Hepatocyte (in vitro differentiated cells): ENCODE measurements at places on chromosomes 13 and 19.

DNA sequence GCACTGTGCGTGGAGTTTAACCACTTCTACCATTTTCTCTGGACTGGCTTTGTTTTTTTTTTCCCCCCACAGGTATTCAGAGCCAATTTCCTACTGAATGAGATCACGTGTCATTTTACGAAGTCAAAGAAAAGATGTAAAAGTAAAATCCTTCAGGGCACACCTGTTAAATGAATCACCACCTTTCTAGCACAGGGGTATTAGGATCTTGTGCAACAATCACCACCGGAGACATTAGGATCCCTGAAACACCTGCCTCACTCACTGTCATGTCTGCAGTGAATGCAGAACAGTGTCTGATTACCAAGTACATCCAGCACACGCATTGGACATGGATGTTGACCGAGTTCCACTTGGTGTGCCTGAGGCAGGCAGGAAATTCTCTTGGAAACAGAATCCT lies 17.2 kb downstream of the BRD4 start:
- DNase-seq: no peak
- H3K36me3 ChIP-seq: no peaks in the 10 kb centered on the region
- H3K27me3 ChIP-seq: no peaks in the 10 kb centered on the region
- peak overlapping the region; percentile 24 for H3K27ac ChIP-seq
- H3K4me3 ChIP-seq: no peak overlapping the region

- H3K27me3 ChIP-seq: no peaks in the 10 kb centered on the region
- H3K4me1 ChIP-seq: peaks cover 19% of the 10 kb centered on the region
- H3K36me3 ChIP-seq: no peaks in the 10 kb centered on the region
- peak overlapping the region; percentile 62 for H3K27ac ChIP-seq
- H3K4me3 ChIP-seq: peak overlapping the region; percentile 18
- peak; percentile 73 for DNase-seq
Observed at GRCh38 chr19:52188822-52189734, 774 bp upstream of the PPP2R1A start.

- H3K27ac ChIP-seq: peak overlapping the region; percentile 95
- peak overlapping the region; percentile 47 for H3K4me3 ChIP-seq
- H3K36me3 ChIP-seq: no peaks in the 10 kb centered on the region
- no peaks in the 10 kb centered on the region for H3K27me3 ChIP-seq
Observed at GRCh38 chr13:60395971-60396782, 843 bp upstream of the TDRD3 start.

DNA sequence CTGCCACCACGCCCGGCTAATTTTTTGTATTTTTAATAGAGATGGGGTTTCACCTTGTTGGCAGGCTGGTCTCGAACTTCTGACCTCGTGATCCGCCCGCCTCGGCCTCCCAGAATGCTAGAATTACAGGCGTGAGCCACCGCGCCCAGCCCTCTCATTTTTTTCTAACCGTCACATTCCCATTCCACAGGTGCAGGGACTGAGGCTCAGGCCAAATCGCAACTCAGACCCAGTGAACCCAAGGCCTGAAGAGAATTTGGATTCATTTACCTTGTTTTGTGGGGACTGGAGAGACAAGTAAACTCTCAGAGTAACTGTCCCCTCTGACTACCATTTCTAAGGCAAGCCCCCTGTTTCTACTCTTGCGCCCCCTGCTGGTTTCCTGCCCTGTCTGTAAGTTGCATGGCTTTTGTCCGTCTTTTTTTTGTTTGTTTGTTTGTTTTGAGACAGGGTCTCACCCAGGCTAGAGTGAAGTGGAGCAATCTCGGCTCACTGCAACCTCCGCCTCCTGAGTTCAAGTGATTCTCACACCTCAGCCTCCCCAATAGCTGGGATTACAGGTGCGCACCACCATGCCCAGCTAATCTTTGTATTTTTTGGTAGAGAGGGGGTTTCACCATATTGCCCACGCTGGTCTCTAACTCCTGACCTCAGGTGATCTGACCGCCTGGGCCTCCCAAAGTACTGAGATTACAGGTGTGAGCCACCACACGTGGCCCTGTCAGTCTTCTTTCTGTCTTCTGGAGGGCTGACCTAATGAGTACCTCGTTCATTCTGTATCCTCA lies 2.3 kb upstream of the STRN4 start:
- H3K27me3 ChIP-seq: no peaks in the 10 kb centered on the region
- no peak overlapping the region for H3K4me3 ChIP-seq
- no peak overlapping the region for H3K27ac ChIP-seq
- H3K4me1 ChIP-seq: peaks cover 11% of the 10 kb centered on the region

- H3K27ac ChIP-seq: no peak overlapping the region
- no peak for DNase-seq
- H3K4me1 ChIP-seq: no peaks in the 10 kb centered on the region
- H3K4me3 ChIP-seq: no peak overlapping the region
- H3K27me3 ChIP-seq: no peaks in the 10 kb centered on the region
- no peaks in the 10 kb centered on the region for H3K36me3 ChIP-seq
Observed at GRCh38 chr13:66171920-66172319, 1058.2 kb downstream of the PCDH9 start.

DNA sequence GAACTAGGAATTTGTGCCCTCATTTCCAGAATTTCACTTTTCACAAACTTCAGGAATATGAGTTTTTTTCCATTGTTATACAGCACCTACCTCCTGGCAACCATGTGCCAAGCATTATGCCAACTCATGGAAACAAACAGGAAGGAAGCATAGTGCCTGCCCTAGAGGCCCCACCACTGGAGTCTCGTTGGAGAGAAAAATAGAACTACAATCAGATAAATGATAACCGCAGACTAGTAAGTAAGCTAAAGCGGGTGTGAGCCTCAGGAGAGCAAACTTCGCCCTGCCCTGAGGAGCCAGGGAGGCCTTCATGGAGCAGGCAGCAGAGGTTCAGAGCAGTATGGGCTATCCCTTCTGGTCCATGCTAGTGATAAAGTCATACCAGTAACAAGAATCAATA lies 75.9 kb downstream of the FRY start:
- no peak overlapping the region for H3K27ac ChIP-seq
- H3K4me1 ChIP-seq: no peaks in the 10 kb centered on the region
- DNase-seq: no peak
- H3K27me3 ChIP-seq: no peaks in the 10 kb centered on the region
